Activated naive CD4-positive, alpha-beta T cell (primary cell): ENCODE measurements at places on chromosomes 6 and 20.

GRCh38 chr6:120711255-120711654 lies 623.0 kb downstream of the TBC1D32 start:
- DNase-seq: no peak

DNA sequence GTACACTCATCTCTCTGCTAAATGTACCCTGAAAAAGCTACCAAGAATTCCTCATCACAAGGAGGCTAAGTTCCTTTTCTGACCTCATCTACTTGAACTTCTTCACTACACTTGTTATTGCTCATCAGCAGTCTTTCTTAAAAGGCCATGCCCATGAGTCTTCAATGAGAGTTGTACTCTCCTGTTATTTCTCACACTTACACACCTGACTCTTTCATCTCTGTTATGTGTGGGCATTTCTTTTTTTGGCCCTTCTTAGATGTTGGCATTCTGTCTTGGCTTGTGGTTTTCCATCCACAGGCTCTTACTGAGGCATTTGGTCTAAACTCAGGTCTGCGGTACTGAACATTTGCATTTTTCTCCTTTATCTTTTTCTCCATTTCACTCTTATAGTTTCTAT lies 10.7 kb upstream of the SLC17A1 start:
- DNase-seq: no peak

- DNase-seq: no peak
Observed at GRCh38 chr6:20952699-20953474, 418.6 kb downstream of the CDKAL1 start.

DNA sequence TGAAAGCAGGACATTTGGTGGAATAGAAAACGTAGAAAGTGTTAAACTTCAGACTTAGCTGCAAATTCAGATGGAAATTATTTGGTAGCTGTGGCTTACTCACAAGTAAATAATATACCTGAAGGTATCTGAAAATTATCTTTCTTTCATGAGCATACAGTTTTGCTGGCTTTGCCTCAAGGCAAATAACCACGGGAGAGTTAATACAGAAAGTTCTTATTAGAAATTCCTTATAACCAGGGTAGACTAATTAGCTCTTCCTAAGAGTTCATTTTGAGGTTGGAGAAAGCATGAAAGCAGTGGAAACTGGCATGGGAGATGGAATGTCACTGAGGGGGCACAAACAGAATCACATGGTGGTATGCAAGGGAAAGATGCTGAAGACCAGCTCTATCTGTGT lies 217.5 kb downstream of the CD83 start:
- DNase-seq: no peak

GRCh38 chr6:45272626-45273025 lies 55.5 kb upstream of the RUNX2 start:
- no peak for DNase-seq

- no peak for DNase-seq
Observed at GRCh38 chr6:15842727-15843117, 179.9 kb upstream of the DTNBP1 start.

- no peak for DNase-seq
Observed at GRCh38 chr6:151179321-151179720, 60.4 kb upstream of the AKAP12 start.

DNA sequence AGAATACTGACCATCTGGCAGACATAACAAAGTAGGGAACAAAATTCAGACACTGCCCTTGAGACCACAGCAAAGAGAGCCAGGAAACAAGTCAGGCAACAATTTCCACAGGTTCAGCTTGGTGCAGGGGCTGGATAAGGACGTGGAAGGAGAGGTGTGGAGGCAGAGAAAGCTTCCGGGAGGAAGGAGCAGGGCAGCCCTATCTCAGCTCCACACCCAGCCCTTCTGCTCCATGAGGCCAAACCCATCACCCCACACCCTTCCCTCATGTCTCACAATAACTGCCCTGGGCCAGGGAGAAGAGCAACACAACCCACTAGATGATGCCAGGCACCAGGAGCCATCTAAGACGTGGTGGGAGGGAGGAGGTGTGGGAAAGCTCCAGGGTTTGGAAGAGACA lies 5.8 kb downstream of the SNHG17 start:
- DNase-seq: no peak

GRCh38 chr6:81979767-81980166 lies 227.3 kb upstream of the TENT5A start:
- DNase-seq: no peak

GRCh38 chr6:156955494-156956183 lies 178.5 kb downstream of the ARID1B start:
- no peak for DNase-seq

DNA sequence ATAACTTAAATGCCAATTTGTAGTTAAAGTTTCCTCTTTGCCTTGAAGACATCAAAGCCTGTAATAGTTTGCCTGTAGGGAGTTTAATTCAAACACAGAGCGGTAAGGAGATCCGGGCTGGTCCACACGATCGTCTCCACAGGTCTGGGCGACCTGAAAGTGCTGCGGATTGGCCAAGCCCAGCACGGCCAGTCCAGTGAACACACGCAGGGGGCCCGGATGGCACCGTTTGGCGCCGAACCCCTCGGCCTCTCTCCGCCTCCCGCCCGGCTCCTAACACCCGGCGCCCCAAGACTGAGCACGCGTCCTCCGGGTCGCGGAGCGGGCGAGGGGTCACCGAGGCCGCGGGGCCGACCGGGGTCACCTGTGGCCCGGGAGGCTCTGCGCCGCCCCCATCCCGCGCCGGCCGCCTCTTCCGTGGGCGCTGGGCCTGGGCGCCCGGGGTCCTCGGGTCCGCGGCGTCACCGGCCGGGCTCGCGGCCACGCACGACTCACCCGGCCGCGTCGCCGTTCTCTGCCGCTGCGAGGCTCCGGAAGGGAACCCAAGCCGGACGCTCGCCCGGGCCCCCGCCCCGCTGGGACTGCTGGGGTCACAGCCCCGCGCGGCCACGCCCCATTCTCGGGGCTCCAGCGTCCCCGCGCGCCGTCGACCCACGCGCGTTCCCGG lies 481 bp downstream of the SERPINB6 start:
- no peak for DNase-seq

DNA sequence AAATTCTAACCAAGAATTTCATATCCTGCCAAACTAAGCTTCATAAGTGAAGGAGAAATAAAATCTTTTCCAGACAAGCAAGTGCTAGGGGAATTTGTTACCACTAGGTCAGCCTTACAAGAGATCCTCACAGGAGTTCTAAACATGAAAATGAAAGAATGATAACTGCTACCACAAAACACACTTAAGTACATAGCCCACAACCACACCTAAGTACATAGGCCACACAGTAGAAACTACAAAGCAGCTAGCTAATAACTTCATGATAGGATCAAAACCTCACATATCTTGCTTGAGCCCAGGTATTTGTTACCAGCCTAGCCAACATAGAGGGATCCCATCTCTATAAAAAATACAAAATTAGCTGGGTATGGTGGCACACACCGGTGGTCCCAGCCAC lies 50.4 kb downstream of the IRAK1BP1 start:
- no peak for DNase-seq

DNA sequence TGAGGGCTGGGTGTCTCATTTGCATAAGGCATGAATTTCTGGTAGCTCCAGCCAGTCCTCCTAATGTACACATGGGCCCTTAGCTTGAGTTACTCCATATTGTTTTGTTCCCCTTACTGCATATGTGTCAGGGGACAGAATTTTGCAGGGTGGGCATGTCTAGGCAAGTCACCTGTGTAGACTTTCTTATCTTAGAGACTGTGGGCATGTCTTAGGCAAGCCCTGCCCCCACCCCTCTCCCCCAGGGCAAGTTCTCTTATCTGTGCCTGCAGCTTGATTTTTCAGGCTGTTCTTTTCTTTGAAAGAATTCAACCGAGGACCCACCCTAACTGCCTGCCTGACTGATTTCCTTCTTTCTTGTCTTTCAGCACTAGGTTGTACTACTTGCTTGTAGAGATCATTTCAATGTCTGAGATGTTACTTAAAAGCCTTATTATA lies 32.1 kb downstream of the NHLRC1 start:
- no peak for DNase-seq

DNA sequence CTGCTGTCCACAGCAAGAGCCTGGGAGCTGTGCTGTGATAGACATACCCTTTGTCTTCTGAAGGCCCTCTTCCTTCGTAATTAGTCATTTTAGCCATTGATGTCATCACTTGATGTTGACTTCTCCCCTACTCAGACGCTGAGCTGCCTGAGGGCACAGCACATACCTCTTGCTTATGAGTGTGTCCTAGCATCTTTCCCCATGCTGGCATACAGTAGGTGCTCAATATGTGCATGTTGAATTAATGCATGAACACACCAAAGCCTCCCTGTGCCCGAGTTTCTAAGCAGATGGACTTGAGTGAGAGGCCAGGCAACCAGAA lies 35.8 kb upstream of the FAM83D start:
- no peak for DNase-seq

DNA sequence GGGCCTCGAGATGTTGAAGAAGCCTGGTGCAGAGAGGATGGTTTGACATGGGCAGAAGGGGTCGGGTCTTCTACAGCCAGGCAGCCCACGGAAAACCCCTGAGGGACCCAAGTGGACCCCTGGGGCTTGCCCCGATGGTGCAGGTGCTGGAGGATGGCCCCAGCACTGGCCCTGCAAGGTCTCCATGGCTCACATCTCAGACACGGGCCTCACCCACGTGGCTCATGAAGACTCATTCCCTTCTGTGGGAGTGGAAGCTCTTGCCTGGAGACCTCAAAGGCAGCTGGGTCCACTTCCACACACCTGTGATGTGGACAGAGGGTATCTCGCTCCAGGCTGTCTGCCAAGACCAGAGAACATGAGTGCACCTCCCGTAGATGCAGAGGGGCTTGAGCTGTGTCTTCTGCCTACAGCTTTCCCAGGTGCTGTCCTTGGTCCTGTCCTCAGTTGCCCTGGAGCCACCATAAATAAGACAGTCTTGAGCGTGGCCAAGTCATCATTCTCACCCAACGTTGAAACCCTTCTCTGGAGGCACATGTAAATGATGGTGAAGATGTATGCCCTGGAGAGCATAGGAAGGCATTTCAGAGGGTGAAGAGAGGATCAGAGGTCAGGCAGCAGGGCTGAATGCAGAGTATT lies 108.0 kb downstream of the SYNDIG1 start:
- DNase-seq: no peak
